ENCODE measurements at places on chromosomes 5 and 9.

- DNase-seq, result no peak
Measured at GRCh38 chr9:32348106-32348695, 36.2 kb upstream of the ACO1 start.

DNA sequence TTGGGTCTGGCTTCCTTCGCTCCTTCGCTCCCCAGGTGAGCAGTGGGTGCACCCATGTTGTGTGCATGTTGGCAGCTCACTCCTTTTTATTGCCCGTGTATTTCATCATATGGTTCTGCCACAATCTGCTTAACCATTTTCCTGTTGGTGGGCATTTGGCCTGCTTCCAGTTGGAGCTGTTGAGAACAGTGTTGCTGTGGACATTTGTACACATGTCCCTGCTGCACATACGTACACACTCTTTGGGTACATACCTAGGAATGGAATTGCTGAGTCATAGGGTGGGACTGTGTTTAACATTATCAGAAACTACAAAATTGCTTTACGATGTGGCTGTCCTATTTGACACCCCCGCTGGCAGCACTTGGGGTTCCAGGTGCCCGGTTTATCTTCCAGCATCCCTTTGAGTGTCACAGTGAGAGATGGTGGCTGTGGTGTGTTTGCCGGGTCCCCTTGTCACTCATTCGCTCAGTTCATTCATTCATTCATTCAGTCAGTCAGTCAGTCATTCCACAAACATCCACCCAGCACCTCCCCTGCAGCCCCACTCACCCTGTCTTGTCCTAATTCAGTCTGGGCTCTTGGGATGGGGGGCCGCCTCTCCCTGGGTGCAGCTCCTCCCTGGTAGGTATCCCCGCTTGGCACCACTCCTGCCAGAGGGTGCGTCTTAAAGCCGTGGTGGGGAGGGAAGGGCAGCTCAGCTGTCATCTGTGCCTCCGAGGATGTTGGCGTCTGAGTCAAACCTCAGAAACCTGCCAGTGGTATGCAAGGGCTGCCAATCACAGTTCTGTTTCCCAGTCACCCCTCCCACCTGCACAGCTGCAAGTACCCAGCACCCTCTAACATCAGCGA, 7.9 kb upstream of the FIBCD1 start:
- DNase-seq, result no peak

DNA sequence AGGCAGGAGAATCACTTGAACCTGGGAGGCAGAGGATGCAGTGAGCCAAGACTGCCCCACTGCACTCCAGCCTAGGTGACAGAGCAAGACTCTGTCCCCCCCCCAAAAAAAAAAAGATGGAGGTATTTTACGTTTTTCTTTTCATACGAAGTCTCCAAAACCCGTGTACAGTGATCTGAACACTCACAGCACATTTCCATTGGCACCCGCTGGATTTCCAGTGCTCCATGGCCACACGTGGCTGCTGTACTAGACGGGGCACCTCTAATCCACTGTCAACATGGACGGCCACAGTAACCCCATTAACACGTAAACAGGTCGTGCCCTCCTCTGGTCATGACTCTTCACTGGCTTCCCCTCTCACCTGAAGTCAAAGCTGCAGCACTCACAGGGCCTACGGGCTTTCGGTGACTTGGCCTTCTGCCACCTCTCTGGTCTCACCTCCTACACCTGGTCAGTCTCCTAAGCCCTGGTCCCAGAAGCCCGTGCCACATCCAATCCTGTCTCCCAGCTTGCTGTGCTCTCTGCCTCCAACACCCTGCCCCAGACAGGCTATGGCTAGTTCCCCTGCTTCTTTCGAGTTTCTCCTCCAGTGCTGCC, 22.1 kb downstream of the TBC1D9B start:
- DNase-seq, result peak; percentile 24

GRCh38 chr9:133737774-133738639, at the start of gene SARDH:
Gene SARDH, minus strand, starts transcription at chr9:133738352. Its CDS starts 4,179 bp downstream, at chr9:133734173.
- peak; percentile 87 for DNase-seq

DNA sequence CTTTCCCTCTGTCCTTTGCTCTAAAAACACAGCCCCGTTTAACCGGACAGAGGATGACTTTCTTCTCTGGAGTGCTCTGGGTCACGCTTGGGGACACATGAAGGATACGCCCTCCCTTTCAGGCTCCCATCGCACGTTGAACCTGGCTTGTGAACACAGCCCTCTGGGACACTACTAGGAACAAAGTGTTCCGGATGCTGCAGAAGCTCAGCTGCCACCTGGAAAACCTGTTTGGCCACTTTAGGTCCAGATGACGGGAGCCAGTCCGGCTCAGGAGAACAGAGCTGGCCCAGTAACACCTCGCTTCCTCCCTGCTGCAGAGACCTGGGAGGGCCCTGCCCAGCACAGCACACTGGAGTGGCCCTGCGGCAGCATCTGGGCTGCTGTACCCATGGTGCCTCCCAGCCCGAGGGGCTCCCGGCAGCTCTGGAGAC, 60.1 kb downstream of the GADD45G start:
- DNase-seq, result no peak

GRCh38 chr5:122494109-122494508, 182.1 kb downstream of the SNCAIP start:
- DNase-seq, result no peak

GRCh38 chr5:110177729-110178128, 488.0 kb downstream of the MAN2A1 start:
- no peak for DNase-seq

DNA sequence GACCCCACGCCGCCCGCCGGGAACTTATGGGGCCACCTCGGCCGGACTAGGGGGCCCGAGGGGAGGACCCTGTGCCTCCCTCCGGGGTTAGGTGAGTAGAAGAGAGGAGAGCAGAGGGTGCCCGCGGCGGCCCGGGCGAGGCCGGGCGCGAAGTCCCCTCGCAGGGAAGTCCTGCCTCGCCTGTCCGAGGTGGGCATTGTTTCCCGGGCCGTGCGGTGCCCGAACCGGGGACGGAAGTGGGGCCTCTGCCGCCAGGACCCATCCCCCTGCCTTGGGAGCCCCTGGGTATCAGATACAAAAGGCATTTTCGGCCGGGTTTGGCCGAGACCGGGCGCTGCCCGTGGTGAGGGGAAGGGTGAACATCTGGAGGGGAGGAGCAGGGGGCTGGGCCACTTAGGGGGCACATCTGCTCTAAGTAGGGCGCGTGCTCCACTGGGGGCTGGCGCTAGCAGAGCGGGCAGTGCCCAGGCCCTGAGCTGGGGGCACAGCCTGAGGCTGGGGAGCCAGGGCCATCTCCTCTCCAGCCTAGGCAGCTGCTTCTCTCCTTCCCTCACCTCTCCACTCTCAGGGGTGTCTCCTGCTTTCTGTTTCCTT, 48.2 kb downstream of the DAB2IP start:
- no peak for DNase-seq

DNA sequence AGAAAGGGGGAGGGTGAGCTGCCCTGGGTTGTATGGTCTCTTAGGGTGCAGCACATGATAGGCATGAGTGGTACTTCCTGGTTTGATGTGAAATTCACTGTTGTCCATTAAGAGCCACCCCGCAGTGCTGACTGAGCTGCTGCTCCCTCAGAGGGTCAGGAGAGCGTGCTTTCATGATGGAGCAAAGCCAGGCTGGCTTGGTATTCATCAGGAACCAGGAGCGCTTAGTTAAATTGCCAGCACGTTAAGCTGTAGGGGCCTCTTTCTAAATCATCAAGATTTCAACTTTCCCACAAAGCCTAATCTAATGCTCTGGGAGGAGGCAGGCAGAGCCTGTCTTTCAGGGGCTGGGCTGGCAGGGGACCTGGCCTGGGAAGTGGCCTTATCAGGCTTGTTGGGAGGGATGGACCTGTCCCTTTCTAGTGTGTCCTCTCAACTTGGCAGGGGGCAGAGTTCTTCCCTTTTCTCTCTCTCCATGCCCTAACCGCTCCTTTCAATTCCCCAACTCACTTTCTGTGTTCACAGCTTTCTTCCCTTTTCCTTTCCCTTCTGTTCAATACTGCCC, 7.9 kb downstream of the CYSTM1 start:
- DNase-seq, result no peak

DNA sequence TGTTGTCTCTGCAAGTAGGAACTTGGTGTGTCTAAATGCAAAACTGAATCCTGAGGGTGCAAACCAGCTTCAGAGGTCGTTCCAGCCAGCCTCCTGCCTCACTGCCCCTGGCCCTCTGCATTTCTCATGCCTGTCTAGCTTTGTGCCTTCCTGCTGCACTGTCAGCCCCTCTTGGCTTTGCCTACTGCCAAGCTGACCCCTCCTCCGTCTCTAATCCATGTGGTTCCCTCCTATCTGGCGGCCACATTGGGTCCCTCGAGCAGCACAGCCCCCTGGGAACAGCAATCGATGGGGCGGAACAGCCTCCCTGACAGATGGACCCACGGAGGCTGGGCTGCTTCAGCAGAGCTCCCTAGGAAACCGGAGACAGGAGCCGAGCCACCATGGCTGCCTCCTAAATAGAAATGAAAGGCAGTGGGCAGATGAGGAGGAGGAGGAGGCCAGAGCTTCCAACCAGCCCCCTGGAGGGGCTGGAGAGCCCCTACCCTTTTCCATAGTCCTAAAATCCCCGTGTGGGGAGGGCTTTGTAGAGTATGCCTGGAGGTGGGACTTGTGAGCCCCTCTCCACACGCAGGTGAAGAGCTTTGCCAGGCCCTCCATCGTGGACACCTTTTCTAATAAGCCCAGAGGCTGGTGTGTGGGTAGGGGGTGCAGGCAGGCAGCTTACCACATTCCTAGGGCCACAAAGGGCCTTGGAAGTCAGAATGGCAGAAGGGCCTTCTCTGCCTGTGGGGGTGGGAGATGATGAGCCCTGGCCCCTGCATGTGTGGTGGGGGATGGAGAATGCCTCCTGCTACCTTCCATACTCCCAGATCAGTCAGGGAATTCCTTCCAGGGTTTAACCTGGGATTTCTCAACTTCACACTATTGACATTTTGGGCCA, 9.2 kb upstream of the CXXC5 start:
- DNase-seq, result peak; percentile 77

DNA sequence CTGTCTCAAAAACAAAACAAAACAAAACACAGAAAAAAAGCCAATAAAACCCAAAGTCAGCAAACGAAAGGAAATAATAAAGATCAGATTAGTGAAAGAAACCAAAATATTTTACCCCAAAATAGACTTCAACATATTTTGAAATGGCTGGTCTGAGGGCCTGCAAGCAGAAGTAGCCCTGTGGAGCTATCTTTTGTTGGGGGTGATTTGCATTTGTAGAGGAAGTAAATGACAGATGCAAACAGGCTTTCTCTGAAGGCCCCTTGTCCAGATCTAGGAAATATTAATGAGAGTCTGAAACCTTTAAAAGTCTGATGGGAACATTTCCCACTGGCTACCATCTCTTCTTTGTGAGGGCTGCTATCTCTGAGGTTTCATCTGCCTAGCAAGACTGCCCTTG, 74.0 kb downstream of the GCNT4 start:
- no peak for DNase-seq

DNA sequence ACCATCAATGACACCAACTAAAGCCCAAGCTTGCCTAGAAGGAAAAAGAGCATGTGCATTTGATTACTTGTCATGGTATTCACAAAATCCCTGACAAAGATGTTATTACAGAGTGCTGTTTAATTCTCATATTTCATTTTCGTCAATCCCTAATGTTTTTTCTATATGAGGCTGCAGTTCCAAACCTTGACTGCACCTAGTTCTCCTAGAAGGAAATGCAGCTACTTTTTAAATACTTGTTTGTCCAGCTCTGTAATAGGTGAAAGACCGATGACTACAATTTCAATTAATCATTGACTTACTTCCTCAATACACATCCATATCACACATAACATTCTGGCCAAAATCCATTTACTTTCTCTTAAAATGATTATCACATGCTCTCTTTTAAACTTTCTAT, 28.1 kb downstream of the CEMIP2 start:
- no peak for DNase-seq

DNA sequence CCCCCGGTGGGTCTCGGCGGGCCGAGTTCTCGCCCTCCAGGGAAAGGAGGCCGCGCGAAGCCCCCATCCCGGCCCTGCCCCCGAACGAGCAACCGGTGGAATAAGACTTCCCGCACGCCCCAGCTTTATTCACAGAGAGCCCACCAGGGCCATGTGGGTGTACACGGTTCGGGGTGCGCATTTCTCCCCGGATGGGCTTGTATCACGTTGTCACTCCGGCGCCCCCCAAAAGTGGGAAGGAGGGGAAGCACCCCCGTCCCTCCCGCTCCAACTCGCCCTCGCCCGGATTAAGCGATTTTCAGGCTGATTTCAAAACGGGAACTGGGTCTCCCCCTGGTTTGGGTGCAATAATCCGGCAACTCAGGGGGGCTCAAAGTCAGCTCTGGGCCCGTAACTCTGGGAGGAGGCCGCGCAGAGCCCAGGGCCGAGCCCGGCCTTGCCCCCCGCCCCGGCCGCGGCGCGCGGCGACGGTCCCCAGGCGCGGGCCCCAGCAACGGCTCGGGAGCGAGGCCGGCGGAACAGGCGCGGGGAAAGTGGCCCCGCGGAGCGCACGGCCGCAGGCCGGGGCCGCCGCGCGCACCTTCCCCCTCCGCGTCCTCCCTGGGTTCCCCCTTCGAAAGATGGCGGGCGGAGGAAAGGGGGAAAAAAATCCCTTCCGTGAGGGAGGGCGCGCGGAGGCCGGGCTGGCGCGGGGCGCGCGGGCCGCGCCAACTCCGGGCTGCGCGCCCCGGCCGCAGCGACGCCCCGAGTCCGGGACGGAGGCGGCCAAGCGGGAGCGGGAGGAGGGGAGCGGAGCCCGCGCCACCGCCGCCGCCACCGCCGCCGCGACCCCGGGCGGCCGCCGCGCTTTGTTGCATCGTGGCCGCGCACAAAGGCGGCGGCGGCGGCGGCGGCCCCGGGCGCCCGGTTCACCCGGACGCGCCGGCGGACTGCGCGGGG, 644 bp downstream of the BRD3 start:
- peak; percentile 89 for DNase-seq

- DNase-seq, result peak; percentile 84
Measured at GRCh38 chr5:95620870-95621838, 1.3 kb downstream of the GPR150 start.

DNA sequence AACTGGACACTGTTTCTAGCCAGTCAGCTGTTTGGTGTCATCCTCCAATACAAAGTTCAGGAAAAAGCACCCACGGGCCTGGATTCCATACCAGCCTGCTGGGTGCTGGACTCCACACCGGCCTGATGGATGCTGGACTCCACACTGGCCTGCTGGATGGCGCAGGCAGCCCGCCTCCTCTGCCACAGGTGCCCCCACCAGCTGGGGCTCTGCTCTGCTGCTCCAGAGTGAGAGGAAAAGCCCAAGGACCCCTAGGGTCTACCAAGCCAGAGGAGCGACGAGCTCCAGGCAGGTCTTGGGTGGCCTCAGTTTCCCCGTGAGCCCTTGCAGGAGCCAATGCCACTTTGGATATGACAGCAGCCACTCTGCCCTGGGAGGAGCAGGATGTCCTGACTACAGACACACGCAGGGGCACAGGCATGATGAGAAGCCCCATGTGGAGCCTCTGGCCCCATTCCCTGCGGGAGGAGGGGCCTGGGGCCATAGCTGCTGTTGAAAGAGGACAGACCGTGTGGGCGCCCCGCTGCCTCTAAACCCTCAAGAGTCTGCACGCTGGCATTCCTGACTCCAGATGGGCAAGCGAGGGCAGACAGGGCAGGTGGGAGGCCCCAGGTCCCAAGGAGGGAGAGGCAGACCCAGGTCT, 141.6 kb downstream of the OLFM1 start:
- DNase-seq, result peak; percentile 46

DNA sequence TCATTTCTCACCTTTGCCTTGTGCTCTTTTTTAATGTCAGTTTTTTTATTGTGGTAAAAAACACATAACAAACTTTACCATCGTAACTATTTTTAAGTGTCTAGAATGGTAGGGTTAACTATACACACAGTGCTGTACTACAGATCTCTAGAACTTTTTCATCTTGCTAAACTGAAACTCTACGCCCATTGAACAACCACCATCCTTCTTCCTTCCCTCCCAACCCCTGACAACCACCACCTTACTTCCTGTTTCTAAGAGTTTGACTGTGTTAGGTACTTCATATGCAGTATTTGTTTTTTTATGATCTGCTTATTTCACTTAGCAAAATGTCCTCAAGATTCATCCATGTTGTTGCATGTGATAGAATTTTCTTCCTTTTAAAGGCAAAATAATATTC, 54.9 kb downstream of the PSAT1 start:
- no peak for DNase-seq
